Kidney tubule cell (primary cell): ENCODE measurements at places on chromosomes 5 and 9.

- no peak for DNase-seq
Observed at GRCh38 chr5:26227245-26227644, 811.1 kb downstream of the CDH9 start.

DNA sequence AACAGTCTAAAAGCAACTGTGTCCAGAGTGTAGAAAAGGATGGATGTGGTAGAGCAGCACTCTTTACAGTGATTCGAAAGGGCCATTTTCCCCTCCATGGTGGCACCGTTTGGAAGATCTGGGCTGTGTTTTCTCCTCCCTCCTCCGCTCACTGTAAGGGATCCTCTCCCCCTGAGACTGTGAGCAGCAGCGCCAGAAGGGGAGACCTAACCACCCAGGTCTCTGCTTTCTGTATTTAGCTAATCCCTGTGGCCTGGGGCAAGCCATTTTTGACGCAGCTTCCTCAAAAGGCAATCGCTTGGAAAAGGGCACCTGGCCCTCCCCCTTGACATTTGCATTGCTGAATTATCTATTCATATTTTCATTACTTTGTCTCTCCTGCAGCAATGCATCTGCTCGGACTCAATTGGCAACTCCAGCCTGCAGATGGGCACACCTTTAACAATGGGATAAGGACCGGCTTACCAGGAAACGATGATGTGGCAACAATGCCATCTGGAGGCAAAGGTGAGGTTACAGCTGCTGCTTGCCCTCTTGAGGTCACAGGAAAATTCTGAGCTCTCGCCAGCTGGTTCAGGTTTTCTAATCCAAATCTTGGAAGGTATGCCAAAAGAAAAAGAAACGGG lies 244.3 kb upstream of the WWC1 start:
- peak; percentile 74 for DNase-seq

DNA sequence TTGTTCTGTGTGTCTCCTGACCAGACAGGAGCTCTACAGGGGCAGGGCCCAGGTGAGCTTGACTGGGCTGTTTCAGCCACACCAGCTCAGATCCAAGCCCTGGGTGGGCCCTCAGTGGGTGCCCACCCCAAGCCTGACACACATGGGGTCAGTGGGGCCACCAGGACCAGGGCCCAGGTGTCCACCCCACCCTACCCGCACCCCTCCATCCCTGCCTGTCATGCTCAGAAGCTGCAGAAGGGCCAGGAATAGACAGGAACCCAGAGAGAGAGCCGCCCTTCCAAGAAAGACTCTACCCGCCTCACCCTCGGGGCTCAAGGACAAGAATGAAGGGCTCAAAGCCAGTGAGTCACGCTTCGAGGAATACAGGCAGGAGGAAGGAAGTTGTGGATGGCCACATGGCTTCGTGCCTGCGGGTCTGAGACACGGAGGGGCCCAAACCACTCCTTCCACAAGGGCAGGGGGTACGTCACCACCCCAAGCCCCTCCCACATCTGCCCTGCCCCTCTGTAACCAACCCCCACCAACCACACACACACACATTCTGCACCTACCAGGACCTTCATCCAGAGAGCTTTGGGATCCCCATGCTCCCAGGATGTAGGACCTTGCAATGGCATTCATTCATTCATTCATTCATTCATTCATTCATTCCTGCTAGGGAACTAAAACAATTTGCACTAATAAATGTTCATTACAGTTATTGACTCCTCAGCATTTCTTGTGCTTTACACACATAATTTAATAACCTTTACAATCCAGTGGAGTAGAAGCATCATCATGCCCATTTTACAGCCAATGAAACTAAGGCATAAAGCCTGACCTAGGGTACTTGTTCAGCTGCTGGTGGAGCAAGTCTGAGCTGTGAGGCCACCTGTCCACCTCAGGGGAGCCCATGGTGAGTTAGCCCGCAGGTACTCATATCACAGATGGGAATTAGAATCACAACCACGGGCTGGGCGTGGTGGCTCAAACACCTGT lies 55.9 kb upstream of the STXBP1 start:
- peak; percentile 96 for DNase-seq

DNA sequence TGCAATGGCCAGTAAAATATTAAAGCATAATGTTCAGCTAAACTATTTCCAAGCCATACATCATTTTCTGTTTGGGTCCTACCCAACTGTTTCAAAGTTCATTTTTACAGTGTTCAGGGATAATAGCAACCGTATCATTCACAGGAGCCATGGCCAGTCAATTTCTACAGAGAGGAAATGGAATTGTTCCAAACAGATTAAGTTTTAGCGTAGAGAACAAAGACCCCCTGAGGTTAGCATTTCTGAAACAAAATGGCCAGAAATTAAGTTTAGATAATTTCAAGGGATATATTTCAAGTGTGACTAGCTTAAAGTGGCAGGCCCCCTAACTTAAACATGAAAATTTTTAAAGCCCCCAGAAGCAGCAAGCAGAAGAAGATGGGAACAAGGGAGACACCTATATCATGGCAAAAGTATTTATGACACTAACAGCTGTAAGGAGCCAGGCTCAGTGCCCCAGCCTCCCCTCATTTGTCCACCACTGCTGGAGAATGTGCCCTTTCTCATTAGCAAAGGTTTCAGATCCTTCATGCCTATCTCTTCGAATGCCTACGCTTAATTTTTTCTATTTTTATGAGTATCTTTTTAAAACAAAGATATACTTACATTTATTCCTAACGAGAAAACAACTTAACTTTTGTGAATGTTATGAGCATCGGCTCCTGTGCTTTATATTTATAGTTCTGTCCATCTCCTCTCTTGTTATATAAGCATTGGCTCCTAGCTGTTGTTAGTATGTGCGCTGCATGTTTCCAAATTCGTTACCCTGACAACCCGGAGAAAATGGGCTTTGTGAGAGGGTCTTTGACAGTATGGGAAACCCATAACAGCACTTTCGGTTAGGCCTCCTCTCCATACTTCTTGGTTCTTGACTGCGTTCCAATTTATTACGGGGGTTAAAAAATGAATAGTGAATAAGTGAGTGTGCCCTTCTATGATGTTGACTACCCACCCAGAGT lies 116.3 kb downstream of the MED27 start:
- no peak for DNase-seq

DNA sequence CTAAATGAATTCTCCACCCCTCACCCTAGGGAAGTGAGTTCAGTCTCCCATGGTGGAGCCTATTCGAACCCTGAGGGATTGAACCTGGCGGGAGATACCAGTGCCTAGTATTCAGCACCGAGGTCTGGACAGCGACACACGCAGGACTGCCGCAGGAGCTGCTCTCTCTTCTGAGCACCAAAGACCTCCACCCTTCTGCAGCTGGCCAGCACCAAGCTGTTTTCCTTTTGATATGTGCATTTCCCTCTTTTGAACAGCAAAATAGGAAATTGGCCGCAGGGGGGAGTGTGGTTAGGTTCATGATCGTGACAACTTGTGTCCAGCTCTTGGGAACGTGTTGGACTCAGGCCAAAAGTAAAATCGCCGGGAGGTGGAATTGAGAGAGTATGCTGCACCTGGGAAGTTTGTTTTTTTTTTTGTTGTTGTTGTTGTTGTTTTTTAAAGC lies 1.2 kb upstream of the PCSK1 start:
- DNase-seq, result peak; percentile 66

GRCh38 chr9:131416509-131416908 lies 22.6 kb downstream of the PRRC2B start:
- no peak for DNase-seq

DNA sequence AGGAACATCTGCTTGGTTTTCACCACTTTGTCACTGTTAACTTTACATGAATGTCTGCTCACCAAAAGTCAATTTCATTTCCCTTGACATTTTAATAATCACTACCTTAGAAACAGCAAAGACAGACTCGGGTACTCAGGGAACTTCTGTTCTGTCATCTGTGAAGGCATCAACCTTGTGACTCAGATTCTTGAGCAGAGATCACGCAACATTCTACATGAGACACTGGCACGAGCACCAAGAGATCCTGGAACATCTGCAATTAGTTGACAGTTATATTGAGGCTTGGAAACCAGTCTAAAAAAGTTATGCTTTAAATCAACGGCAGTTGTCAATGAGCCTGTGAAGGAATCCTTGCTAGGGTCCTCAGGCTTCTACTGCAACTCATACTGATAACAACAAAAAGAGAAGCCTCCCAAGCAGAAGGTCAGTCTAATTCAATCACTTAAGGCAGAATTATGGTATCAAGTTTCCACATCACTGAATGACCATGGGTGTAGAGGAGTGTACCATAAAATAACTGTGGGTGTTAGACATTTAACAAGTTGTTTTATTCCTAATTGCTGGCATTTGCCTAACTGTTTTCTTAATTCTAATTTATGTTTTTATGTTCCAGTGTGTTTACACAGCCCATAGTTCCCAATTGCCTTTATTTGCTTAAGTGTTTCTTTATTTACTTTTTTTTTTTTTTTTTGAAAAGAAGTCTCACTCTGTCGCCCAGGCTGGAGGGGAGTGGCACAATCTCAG lies 3.3 kb upstream of the PBX3 start:
- peak; percentile 52 for DNase-seq

GRCh38 chr5:175253597-175253996 lies 190.4 kb downstream of the DRD1 start:
- DNase-seq, result peak; percentile 61

GRCh38 chr9:135102331-135102730 lies 14.9 kb downstream of the OLFM1 start:
- DNase-seq, result no peak

DNA sequence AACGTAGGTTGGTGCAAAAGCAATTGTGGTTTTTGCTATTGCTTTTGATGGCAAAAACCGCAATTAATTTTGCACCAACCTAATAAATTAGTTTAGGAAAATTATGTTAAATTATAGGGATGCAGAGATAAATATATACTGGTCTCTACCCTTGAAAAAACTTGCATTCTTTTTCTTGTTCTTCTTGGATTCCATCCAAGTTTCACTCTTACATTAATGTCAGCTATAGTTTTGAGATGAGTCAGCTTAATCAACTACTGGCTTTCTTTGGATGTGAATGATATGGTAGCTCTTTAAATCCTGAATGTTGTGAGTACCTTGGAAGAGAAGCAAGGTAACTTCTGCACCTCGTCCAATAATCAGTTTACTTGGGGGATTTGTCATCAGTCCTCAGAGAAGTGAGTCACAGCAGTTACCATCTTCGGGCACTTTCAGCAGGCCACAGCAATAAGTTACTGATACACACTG lies 549.0 kb upstream of the ZNF608 start:
- peak; percentile 77 for DNase-seq

GRCh38 chr9:33714989-33715388 lies 80.4 kb upstream of the PRSS3 start:
- DNase-seq, result no peak

- peak; percentile 71 for DNase-seq
Observed at GRCh38 chr9:111969061-111969460, 72.4 kb downstream of the UGCG start.
